HuH-7 (cell line): ENCODE measurements at places on chromosomes 7 and 10.

- no peak for DNase-seq
Measured at GRCh38 chr10:43912469-43912868, 263.8 kb upstream of the ZNF32 start.

DNA sequence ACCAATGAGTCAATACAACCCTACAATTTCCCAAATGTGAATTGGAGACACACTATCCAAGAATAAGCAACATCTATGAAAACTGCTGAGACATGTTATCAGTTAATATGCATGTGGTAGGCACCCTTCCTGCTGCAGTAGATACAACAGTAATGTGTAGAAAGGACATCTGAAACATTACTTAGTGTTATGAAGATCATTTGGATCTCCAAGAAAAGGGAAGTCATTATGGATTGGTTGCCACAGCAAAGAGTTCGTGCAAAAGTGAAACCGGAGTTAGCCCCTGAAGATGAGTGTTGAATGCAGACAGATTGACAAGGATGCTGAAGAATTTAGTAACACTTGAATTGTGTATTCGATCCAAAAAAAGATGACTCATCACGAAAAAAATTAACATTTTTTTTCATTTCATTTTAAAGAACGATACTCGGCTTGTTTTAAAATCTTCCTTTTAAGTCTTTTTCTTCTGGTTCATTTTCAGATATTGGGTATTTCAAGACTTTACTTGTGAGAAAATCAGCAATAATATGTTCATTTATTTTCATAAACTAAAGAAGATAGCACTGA lies 322.4 kb upstream of the KLF6 start:
- DNase-seq = no peak

DNA sequence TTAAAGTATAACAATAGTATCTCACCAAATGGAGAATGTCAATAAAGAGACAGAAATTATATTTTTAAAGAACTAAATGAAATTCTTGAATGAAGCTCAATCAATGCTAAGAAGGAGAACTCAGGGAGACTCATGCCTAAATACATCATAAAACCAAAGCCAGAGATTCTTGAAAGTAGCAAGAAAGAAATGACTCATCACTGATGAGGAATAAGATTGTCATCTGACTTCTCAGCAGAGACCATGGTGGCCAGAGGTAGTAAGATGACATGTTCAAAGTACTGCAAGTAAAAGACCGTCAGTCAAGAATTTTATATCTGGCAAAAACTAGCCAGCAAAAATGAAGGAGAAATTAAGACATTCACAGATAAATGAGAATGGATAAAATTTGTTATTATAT lies 399.0 kb downstream of the GRID1 start:
- no peak for DNase-seq

- no peak for DNase-seq
Measured at GRCh38 chr7:114412548-114412947, 2.1 kb upstream of the FOXP2 start.

DNA sequence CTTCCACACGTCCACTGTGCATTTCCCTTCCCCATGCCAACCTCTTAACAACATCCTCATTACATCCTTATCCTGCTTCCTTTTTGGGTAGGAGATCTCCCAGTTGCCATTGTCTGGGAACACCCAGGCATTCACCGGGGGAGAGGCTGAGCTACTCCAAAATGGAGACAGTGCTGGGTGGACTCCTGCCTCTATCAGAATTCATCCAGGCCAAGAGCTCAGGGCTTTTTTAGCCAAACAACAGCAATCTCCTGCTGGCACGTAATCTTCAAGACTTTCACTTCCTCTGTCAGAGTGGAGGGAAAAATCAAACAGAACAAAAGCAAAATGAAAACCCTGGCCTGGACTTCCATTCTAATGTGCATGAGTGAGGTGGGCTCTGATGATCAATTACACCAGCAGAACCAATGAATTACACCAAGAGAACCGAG lies 245.0 kb downstream of the PRPF18 start:
- DNase-seq = no peak

GRCh38 chr10:34200355-34200901 lies 614.7 kb downstream of the PARD3 start:
- no peak for DNase-seq

GRCh38 chr10:118557946-118558345 lies 37.5 kb downstream of the PRLHR start:
- no peak for DNase-seq

DNA sequence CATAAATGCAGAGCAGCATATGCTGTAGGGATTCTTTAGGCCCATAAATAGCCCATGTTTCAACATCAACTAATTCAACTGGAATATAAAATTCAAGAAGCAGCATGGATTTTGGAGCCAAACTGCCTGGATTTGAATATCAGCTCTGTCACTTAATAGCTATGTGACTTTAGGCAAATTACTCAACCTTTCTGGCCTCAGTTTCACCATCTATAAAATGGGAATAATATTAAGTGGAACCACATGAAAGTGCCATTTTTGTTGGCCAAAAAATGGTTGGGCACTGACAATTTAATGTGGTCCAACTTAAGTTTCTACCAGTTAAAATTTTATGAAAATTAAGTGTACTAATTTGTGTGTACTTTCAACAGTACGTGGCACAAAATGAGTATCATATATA lies 98.1 kb downstream of the GSAP start:
- no peak for DNase-seq
